Activated T-helper 9 cell treated with anti-CD3 and anti-CD28 coated beads, Interleukin-2, amount 50 U/mL, for 16 hours (primary cell): ENCODE measurements at places on chromosomes 7 and 10.

- no peak for DNase-seq
These were observed 49.1 kb upstream of the STRIP2 start for GRCh38 chr7:129385116-129385515.

- no peak for DNase-seq
These were observed 57.6 kb downstream of the ZNF727 start for GRCh38 chr7:64102656-64103400.

- no peak for DNase-seq
These were observed 700 bp downstream of the NIPSNAP2 start for GRCh38 chr7:55965100-55965470.

GRCh38 chr10:27948186-27948585 lies 50.7 kb downstream of the ODAD2 start:
- DNase-seq, result no peak

- DNase-seq, result no peak
These were observed 98.9 kb downstream of the WDR11 start for GRCh38 chr10:120950051-120950561.

DNA sequence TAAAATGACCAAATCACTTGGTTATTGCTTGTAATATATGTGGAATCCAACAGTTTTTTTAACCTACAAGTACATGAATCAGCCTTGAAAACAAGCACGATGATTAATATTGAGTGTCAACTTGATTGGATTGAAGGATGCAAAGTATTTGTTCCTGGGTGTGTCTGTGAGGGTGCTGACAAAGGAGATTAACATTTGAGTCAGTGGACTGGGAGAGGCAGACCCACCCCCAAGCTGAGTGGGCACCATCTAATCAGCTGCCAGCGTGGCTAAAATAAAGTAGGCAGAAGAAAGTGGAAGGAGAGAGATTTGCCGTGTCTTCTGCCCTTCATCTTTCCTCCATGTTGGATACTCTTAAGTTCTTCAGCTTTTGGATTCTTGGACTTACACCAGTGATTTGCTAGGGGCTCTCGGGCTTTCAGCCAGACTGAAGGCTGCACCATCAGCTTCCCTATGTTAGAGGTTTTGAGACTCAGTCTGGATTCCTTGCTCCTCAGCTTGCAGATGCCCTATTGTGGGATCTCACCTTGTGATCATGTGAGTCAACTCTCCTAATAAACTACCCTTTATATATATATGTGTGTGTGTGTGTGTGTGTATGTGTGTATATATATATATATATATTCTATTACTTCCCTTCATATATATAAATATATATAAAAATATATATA lies 118.4 kb upstream of the WDR11 start:
- no peak for DNase-seq

GRCh38 chr7:68676813-68677535 lies 921.3 kb upstream of the AUTS2 start:
- DNase-seq, result no peak

DNA sequence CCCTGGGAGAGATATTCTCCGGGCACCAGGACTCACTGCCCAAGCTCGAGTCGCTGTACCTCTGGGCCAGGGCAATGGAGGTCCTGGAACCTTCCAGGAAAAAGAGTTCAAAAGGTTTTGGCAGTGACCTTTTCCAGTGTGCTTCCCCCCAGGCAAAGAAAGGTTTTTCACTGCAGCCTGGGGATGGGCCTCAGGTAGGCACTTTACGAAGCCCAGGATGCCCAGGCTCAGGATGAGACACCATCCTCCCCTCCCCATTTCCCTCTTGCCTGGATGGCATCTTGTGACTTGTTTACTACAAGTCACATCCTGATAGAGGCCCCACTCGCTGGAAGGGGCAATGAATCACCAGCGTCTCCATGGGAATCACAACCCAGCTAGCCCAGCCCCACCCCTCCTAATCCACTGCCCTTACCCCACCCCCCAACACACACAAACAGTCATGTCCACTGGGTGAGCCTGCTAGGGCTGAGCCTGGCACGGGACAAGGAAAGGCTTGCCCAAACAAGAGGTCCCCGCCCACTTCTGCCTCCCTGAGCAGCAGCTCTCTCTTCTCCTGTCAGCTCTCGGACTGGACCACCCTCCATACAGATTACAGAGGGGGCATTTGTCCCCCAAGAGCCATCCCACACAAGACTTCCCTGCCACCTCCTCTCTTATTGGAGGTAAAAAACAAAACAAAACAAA lies 93.8 kb upstream of the SMNDC1 start:
- DNase-seq, result no peak

GRCh38 chr7:85737426-85737825 lies 550.6 kb upstream of the SEMA3D start:
- DNase-seq, result no peak

- no peak for DNase-seq
These were observed 182.1 kb downstream of the EVX1 start for GRCh38 chr7:27424749-27425148.

DNA sequence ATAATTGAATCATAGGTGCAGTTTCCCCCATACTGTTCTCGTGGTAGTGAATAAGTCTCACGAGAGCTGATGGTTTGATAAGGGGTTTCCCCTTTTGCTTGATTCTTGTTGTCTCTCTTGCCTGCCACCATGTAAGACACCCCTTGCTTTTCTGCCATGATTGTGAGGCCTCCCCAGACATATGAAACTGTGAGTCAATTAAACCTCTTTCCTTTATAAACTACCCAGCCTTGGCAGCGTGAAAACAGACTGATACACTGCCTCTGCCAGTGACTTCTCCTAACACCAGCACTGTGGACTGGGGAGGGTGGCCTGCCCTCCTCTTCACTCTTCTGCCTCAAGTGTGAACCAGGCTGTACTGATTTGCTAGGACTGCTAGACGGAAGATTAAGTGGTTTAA lies 108.6 kb downstream of the RAB11FIP2 start:
- no peak for DNase-seq

DNA sequence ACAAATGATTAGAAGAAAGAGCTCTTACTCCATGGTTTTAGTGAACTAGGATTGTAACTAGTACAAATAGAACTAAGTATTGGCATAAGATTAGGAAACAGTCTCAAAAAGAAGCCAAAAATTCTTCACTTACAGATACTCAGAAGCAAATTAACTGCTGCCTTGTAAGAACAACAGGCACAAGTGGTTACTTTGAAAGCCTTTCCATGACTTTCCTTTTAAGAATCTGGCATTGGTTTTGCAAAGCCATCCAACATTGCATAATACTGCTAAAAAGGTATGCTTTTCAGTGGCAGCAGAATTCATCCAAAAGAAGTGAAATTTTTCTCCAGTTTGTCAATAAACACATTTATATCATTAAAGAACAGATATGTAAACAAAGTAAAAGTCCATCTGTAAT lies 126.8 kb upstream of the ODAD2 start:
- DNase-seq, result no peak

GRCh38 chr7:45626441-45627430 lies 52.6 kb downstream of the ADCY1 start:
- DNase-seq, result no peak

GRCh38 chr10:17231788-17232187 lies 3.7 kb downstream of the VIM start:
- DNase-seq, result no peak

- peak; percentile 52 for DNase-seq
These were observed 47.7 kb downstream of the RBM17 start for GRCh38 chr10:6136215-6137201.

GRCh38 chr7:2537981-2538851 lies 17.1 kb downstream of the BRAT1 start:
- DNase-seq, result no peak
